Stimulated activated CD8-positive, alpha-beta memory T cell treated with anti-CD3 and anti-CD28 coated beads, Interleukin-7, amount 100 ng/mL, for 4 hours (primary cell): ENCODE measurements at places on chromosomes 7 and 10.
A peak's percentile ranks its signal among the peaks of the same experiment; 100 is the strongest.

- DNase-seq: no peak
Measured at GRCh38 chr7:66352071-66352470, 146.9 kb downstream of the TPST1 start.

DNA sequence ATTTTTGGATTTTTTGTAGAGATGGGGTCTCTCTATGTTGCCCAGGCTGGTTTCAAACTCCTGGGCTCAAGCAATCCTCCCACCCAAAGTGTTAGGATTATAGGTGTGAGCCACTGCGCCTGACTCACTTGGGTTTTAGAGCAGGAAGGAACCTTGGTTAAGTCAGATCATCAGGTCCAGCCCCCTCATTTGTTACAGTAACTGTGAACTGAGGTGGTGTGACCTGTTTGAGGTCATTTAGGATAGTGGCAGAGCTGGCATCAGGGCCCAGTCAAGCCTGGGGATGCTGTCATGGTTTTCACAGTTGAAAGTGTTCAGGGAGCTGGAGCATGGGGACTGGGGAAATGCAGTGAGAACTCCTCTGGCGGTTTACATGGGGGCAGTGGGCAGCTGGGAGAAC, 159.6 kb downstream of the TAX1BP1 start:
- DNase-seq: peak; percentile 3

- no peak for DNase-seq
Measured at GRCh38 chr10:129934196-129934925, 29.7 kb downstream of the EBF3 start.

DNA sequence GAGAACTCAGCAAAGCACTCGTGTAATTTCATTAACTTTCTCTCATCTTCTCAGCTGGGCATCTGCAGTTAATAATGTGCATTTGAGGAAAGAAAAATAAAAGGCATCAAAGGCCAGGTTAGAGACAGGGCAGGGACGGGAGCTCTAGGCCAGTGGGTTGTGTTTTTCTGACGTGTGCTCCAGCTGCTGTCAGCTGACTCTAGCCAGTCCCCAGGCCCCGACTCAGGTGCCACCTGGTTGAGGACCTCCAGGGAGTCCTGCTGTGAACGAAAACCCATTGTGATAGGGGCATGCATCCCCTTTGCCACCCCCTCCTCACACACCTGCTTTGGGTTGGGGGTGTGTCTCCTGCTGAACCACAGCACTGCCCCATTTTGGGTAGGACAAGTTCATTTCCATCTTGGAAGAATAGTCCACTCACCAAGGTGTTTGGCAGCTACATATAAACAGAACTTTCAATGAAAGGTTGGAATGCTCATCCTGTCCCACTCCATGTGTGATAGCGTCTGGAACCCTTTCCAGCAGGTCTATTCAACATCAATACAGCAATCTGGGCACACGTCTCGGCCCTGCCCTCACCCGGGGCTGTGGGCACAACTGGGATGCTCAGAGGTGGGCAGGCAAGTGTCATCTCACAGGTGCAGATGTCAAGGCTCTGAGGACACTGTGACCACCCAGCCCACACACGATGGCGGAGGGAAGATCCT, 146.1 kb upstream of the FAM20C start:
- DNase-seq: no peak

DNA sequence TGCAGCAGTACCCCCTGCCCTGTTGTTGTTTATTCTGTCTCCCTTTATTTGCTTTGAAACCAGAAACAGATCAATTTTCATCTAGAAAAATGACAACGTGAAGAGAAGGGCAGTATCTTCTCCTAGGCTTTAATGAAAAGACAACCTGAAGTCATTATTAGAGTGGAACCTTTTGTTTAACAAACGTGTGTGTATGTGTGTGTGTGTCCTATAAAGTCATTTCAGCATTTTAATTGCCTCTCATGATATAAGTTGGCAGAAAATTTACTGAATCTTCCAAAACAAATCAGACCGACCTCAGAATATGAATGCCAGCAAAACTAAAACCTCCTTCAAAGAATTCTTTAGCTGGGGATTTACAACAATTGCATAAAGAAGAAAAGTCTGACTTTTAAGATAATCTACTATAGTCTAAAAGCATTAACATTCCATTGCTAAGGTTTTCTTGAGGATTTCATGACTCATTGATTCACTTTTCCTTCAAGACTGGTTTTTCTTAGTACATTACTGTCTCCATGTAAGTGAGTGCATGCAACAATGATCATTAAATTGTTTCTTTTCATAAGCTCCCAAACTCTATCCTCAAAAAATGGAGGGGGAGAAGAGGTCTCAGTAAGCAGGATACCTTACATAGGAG, 3.2 kb downstream of the GLI3 start:
- DNase-seq: no peak
